HFFc6 (cell line): ENCODE measurements at places on chromosomes 2 and 18.

GRCh38 chr2:132978840-132979239, 308.8 kb upstream of the LYPD1 start:
- DNase-seq: no peak

- no peak for DNase-seq
These were observed 185.2 kb downstream of the ZFP36L2 start for GRCh38 chr2:43041173-43041591.

- no peak for DNase-seq
These were observed 124.4 kb upstream of the SETBP1 start for GRCh38 chr18:44556296-44556695.

- no peak for DNase-seq
These were observed 335.1 kb downstream of the SETBP1 start for GRCh38 chr18:45015788-45016128.

DNA sequence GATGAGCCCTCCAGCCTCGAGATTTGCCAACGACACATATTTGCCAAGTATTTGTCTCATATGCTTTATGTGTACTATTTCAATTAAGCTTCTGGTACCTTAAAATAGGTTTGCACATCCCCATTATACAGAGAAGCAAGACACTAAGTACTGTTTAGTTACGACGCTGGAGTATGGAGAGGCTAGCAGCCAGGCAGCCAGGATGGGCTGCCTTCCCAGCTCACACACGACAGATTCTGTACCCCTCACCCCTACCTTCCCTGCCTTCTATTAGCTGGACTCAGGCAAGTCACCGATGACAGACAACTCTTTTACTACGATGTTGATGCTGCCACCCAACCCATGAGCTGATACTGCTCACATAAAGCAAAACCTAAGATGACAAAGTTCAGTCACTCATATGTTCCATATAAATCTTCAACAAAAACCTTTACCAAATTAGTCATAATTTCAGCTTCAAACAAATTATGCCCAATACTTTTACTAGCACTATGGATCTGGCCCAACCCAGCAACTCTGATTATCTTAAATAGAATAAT, 17.0 kb downstream of the PDIA6 start:
- no peak for DNase-seq

- no peak for DNase-seq
These were observed 36.0 kb downstream of the SLC66A2 start for GRCh38 chr18:79915161-79916127.

- DNase-seq: no peak
These were observed 225.4 kb upstream of the ID2 start for GRCh38 chr2:8456151-8457091.

GRCh38 chr2:165105926-165106325, 97.9 kb downstream of the SCN3A start:
- DNase-seq: no peak

DNA sequence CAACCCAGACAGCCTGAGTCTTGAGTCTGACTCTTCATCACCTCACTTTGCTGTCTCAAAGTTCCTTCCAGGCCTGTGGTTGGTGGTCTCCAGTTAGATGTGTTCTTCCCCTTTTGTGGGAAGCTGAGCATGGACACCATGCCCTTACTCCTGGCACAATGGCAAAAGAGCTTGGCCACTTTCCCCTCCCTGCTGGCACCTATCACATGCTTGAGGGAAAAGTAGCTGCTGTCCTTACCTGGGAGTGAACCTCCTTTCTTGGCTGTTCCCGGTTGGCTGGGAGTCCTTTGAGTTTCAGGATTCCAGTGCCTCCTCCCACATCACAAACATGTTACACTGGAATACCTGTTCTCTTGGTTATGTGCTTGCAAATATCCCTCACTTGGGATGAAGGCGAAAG, 97.8 kb downstream of the GATA6 start:
- DNase-seq: no peak

DNA sequence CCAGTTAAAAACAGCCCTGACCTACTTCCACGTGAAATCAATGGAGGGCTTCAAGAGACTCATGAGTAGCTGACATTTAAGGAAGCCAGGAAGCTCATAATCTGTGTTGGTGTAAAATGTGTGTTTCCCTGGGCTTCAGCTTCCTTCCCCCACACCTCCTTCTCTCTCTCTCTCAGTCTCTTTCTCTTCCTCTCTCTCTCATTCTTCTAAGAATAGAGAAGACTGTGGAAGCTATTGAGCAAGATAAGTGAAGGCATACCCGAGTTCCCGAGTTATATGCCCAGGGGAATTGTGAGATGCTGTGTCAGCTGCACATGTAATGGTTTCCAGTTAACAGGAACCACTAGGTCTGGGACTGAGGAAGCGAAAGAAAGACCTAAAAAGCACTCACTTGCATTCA, 199.4 kb downstream of the NYAP2 start:
- DNase-seq: no peak

GRCh38 chr2:230759481-230760167, 47.0 kb downstream of the CAB39 start:
- no peak for DNase-seq

DNA sequence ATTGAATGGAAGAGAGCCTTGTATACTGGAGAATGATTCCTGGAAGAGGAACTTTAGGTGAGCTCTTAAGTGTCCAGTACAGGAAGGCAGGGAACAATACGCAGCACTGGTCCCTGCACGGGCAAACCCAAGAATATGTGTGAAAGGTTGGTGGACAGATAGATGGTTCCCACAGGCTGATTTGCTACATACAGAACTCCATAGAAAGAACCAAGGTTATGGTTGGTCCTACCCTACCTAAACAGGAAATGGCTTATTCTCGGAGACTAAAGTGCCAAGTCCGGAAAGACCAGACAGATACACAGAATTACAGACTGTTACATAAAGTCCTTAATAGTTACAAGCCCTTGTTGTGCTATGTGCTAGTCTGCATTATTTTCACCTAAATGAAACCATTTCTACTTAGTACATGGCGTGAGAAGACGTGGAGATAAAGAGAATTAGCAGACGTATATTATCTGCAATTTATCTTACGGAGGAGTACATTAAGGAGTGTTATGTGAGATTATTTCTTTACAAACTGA, 1.2 kb downstream of the REV1 start:
- peak; percentile 20 for DNase-seq

GRCh38 chr2:182081602-182082260, 96.1 kb downstream of the PPP1R1C start:
- DNase-seq: no peak

DNA sequence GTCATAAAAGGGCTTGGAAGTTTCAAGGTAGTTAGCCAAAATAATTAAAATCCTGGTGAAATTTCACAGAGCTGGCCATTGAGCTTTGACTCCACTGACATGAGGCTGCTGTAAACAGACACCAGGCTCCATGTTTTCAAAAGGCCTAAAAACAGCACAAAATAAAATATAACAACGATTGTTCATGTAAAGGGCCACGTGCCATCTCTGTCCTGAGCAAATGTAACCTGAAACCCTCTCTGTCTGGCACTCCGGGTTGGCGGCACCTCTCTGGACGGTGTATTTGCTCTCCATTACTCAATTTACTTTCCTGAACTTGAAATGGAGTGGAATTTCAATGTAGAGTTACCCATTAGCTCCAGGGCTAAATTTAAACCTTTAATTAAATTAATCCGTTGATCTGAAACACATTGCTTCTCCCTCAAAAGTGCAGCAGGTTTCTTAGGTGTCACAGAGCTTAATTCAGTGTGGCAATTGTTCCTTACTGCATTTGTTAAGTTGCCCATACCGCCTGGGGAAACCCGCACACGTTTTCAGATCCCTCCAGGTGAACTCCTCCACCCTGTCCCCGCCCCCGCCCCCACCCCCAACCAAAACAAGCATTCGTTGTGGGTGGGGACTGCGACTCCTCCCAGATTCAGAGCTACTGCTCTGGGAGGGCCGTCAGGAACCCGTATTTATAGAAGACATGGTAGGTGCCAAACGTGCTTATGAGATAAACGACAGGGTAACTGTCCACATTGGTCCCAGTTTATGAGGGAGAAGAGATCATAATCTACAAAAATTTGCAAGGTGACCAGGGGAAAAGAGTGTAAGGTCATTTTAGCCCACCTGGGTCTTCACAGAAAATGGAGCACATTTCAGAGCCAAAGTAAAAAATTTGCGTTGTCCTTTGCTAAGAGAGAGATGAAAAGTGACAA, 1.2 kb upstream of the CABLES1 start:
- DNase-seq: no peak

- no peak for DNase-seq
These were observed 301.9 kb downstream of the ZNF407 start for GRCh38 chr18:74899554-74899953.

DNA sequence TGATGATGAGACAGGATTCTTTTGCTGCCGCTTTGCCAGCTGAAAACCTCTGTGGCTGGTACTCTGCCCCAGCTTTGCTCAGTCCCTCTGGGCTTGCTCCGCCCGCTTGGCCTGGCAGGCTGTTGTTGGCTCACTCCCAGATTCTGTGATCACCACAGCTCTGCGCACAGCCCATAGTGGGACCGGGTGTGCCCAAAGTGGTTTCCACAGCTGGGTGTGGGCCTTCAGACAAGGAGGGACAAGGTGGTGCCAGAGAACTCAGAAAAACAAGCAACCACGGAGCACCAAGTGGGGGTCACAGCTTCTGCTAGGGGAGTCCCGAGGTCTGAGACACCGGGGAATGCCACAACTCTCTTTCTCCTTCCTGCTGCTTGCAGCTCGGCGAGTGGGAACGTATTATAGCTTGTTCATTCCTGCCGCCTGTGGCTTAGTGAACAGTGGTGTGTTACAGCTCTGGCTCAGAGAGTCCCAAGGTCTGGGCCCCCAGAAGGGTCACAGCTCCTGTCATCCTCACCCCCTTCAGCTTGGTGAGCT, 9.2 kb upstream of the KYNU start:
- DNase-seq: no peak

GRCh38 chr18:46296656-46297055, 192.5 kb downstream of the HAUS1 start:
- no peak for DNase-seq

GRCh38 chr2:224997802-224998201, 44.5 kb downstream of the DOCK10 start:
- DNase-seq: no peak

GRCh38 chr18:45660746-45661145, 45.5 kb downstream of the SLC14A2 start:
- DNase-seq: no peak

DNA sequence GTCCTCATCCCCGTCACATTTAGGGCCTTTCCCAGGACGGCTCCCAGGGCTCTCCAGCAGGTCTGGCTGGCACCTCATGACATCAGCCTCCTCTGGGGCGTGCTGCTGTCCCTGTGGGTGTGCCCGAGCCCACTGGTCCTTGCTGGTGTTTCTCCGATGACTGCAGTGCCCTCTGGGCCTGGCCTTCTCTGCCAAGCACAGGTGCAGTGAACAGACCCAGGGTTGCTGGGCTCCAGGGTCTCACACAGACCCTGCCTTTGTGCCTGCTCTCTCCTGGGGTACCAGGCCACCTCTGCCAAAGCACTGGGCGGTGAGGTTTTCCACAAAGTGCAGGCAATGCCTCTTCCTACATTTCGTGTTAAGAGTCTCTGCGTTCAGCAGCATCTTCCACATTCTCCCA, 246.1 kb downstream of the ACKR3 start:
- no peak for DNase-seq

GRCh38 chr2:166862468-166863132, 25.7 kb upstream of the XIRP2 start:
- no peak for DNase-seq

DNA sequence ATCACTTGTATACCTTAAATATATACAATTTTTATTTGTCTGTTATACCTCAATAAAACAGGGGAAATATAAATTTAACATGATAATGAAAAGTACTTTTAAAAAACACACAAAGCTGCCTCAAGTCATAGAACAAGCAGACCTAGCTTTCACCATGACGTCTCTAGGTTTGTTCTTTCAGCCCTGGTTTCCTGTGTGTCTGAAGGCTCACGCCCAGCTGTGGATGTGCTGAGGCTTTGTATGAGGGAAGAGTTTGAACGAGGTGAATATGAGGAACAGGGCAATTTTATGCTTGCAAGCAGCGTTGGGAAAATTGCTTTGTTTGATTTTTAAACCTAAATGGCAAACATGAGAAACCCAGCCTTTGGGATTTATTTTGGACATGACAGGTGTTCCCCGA, 15.3 kb downstream of the SH3RF3 start:
- DNase-seq: no peak

DNA sequence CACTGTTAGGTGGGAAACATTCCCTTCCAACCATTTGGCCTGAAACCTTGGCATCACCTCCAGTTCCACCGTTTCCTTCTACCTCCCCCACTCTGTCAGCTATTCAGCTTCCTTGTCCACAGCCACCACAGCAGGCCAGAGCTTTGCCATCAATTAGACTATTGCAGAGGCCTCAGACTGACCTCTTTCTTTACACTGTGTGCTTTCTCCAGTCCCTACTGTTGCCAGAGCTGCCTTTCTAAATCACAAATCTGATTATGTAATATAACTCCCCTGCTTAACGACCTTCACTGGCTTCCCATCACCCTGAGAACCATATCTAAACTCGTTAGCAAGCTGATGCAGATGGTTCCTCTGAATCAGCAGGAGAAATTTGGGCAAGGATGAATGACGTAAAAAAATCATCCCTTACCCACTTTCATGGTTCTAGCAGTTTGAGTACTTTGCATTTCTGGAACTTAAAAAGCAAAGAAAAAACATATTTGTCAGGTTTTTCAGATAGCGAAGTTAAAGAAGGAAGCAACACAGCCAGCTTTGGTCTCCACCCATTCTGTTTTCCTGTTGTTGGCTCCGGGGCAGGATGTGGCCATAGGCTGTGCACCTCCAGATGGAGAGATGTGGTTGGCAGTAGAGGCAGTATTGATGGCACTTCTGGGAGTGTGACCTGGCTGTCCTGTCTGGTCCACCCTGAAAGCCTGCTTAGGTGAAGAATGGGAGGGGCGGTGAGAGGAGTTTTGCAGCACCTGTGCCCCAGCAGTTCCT, 422.1 kb downstream of the PARD3B start:
- DNase-seq: no peak

DNA sequence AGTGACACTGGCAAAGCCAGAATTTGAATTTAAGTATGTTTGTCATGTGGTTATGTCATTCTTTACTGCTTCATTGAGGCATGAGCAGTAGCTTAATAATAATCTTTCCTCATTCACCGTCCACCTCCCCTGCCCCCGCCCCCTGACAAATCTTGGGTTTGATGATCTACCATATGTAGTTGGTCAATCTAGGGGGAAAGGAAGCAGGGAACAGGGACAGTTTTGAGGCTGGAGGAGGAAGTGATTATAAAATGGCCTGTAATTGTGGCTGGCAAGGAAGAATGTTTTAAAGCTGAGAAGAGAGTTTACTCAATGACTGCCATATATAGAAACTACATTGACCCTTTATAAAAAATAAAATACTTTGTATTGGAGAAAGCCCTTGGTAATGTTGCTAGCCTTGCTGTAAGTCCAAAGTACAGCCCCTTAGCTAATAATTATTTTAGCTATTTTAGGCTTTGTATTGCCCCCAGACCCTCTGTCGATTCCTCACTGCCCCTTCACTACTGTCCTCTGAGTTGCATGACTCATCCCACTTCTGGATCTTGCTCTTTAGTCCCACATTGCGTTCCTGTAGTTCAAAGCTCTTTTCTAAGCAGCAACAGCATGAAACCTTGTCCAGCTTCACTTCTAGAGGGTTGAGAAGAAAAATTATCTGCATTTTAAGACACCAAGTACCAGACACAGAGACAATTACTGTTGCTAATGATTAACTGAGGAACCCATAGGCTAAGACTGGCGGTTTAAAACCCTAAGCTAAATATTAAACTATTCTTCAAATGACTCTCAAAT, 38.4 kb downstream of the PELI1 start:
- DNase-seq: no peak

- peak; percentile 5 for DNase-seq
These were observed 86.9 kb upstream of the LMAN1 start for GRCh38 chr18:59446012-59446411.
